RCC 7860 (cell line): ENCODE measurements at places on chromosomes 6 and 20.

DNA sequence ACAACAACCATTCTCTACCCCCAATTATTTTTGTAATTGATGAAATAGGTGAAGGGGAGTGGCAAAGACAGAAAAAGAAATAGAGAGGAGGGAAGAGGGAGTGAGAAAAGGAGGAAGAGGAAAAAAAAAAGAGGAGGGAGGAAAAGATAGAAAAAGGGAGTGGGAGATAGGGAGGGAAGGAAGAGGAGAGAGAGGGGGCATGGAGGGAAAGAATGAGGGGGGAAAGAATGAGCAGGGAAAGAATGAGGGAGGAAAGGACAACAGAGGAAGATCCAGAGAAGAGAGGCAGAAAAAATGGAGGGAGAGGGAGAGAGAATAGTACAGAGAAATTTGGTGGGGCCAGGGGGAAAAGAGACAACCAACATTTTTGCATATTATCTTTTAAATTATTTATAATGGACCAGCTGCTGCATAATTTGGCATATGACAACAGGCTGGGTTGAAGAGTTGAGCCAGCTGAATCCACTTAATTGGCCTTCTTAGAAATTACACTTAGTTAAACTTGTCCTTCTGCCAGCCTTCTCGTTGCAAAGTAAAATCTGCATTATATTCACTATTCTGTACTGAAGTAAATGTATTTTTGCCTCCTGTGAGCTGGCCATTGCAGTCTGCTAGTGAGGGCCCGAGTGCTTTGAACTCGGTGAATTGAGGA is 101.0 kb downstream of the ARHGAP18 start:
- no peak for DNase-seq

GRCh38 chr20:40393197-40394079 is 295.6 kb downstream of the MAFB start:
- DNase-seq: no peak

DNA sequence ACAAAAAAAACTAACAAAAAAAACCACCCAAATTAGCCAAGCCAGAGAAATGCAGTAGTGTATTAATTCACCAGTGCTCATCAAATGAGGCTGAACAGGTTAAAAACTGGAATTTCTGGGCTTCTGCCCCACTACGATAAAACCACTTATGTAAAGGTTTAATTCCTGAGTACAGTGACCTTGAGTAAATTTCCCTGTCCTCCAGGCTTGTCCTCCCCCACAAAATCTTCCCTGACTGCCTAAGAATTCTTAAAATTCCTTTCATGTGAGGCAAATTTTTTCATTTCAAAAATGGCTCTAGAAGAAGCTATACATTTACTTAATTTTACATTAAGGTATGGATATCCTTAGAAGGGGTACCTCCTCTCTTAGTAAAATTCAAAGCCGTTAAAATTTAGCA is 80.1 kb upstream of the ID4 start:
- peak; percentile 51 for DNase-seq

GRCh38 chr20:44719841-44720240 is 4.7 kb downstream of the CCN5 start:
- no peak for DNase-seq

DNA sequence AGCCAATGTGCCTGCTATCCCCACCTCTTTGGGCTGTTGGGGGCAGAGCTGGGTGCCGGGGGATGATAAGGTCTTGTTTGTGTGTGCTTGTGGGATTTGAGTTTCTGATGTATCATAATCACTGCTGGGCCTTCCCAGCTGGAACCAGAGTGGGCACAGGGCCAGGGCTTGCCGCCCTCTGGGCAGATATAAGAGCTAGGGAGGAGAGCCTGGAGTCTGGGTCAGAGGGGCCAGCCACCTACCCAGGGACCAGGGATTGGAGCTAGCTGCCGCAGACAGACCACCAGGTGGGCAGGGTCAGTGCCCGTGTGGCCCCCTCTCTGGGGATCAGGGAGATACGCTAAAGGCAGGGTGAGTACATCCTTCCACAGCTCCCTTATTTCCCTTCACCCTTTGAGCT is 3.1 kb upstream of the TLDC2 start:
- no peak for DNase-seq

GRCh38 chr20:17648791-17649730 is 33.0 kb downstream of the RRBP1 start:
- DNase-seq: no peak

GRCh38 chr6:21955053-21955595 is 341.7 kb downstream of the PRL start:
- no peak for DNase-seq

GRCh38 chr6:45566882-45567281 is 189.1 kb upstream of the SUPT3H start:
- peak; percentile 24 for DNase-seq

DNA sequence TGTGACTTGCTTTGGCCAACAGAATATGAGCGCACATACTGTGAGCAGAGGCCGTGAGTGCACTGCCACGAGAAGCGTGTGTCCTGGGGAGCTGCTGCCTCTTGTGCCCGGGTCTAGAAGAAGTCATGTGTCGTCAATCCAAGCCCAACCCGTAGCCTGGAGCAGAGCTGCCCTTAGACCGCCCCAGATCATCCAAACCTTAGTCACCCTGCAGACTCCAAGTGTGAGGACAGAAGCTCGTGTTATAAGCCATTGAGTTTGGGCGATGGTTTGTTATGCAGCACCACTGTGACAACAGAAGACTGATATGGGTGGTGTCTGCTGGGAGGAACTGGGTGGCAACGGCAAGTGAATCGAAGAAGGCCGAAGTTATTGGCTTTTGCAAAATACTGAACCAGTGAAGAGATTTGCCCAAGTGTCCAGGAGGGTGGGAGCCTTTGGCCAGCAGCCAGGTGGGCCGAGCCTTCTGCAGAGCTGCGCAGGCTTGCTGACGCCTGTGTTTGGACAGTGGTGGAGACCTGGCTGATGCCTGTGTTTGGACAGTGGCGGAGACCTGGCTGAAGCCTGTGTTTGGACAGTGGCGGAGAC is 101.3 kb upstream of the SULF2 start:
- DNase-seq: no peak
